ENCODE measurements at places on chromosomes 13 and 19. TPM values are rescaled to one million over a fixed set of nuclear protein-coding genes. Genes with fewer than 3 reads are reported as not detected.

GRCh38 chr19:1852581-1853128 is 4.4 kb upstream of the REXO1 start:
- no peak for DNase-seq

GRCh38 chr13:102302534-102302933 is 99.3 kb downstream of the FGF14 start:
- no peak for DNase-seq

PCSK4 gene
- 5.4 TPM for total RNA-seq

DNA sequence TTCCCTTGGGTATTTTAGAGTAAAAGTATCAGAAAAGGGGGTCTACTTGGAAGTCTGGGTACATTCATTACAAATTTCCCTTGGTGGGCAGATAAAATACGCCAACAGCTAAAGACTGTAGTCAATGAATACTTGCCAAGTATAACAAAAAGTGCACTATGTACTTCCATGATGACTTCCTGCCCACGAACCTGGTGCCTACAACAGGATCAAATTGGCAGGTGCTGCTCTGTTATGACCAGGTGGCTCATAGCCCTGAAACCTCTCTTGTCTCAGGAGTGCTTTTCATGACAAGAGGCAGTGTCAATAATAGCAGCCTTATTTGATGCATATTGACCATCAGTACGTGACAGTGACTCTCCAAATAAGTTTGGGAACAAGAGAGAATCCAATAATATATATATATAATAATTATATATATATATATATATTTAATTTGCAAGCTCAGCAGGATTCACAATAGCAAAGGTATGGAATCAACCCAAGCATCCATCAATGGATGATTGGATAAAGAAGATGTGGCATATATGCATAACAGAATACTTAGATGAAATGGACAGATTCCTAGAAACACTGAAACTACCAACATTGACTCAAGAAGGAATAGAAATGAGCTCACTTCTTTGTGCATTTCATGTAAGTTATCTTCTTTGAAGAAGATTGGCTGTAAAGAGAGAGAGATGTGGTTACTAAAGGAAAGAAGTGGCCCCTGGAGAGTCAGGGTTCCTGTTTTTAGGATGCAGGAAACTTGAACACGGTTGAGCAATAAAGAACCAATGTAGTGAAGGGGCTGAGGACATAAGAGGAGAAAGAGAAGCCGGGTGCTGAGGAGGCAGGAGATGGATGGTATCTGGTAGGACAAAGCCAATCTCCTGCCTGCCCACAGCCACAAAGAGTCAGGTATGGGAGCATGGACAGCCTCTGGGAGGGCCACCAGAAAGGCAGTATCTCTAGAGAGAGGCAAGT is 52.0 kb upstream of the GTF2F2 start:
- DNase-seq: no peak

GRCh38 chr19:19403373-19403901 is 2.0 kb upstream of the GATAD2A start:
- DNase-seq: peak; percentile 81

GRCh38 chr13:72126424-72126823 is 259.4 kb upstream of the DACH1 start:
- no peak for DNase-seq

GRCh38 chr19:45363861-45364459 is 6.4 kb downstream of the ERCC2 start:
- DNase-seq: no peak

TGFB1 gene
- 18.3 TPM for total RNA-seq

FFAR2 gene
- not detected for total RNA-seq

- no peak for DNase-seq
Measured at GRCh38 chr13:103557878-103558277, 491.7 kb upstream of the SLC10A2 start.

APOC4 gene
- not detected for total RNA-seq

POU2F2 gene
- 0.05 TPM for total RNA-seq

DNA sequence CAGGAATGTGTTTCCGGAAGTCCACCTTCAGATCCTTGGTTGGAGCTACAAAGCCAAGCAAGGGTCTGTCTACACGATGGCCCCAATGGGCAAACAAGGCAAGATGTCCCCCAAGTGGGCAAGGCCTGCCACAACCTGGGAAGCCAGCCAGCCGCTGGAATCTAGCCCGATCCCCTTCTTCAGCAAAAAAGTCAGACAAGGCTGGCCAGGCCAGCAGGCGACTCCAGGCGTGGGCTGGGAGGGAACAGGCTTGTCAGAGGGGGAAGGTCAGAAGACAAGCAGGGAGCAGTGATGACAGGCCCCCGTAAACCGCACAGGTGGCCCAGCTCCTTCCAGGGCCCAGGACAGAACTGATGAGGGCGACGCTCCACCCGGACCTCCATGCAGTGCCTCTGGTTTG is 69.7 kb upstream of the WASF3 start:
- no peak for DNase-seq

DNA sequence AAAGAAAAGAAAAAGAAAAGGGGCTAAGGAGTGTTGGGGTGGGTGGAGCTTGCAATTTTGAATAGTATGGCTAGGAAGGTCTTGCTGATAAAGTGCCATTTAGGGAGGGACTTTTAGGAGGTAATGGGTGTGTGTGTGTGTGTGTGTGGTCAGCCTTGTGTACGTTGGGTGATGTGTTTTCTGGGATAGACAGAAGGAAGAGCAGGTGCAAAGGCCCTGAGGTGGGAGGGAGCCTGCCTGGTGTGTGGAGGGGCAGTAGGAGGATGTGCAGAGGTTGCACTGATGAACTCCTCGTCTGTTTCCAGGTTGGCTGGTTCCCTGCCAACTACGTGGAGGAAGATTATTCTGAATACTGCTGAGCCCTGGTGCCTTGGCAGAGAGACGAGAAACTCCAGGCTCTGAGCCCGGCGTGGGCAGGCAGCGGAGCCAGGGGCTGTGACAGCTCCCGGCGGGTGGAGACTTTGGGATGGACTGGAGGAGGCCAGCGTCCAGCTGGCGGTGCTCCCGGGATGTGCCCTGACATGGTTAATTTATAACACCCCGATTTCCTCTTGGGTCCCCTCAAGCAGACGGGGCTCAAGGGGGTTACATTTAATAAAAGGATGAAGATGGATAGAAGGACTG is 30.5 kb upstream of the ADGRE1 start:
- DNase-seq: no peak

DNA sequence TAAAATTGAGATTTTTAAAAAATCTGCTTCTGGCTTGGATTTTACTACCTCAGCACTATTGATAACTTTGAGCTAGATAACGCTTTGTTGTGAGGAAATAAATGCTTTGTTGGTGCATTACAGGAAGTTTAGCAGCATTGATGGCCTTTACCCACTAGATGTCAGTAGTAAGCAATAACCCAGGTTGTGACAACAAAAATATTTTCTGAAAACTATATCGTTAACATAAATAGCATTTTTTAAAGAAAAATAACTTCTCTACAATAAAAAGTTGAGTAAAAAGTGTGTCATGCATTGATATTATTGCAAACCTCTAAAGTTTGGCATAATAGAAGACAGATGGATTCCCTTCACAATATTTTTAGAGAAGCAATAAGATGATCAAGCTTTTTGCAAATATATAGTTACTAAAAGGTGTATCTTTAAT is 1246.5 kb downstream of the UQCRFS1 start:
- DNase-seq: peak; percentile 13

DNA sequence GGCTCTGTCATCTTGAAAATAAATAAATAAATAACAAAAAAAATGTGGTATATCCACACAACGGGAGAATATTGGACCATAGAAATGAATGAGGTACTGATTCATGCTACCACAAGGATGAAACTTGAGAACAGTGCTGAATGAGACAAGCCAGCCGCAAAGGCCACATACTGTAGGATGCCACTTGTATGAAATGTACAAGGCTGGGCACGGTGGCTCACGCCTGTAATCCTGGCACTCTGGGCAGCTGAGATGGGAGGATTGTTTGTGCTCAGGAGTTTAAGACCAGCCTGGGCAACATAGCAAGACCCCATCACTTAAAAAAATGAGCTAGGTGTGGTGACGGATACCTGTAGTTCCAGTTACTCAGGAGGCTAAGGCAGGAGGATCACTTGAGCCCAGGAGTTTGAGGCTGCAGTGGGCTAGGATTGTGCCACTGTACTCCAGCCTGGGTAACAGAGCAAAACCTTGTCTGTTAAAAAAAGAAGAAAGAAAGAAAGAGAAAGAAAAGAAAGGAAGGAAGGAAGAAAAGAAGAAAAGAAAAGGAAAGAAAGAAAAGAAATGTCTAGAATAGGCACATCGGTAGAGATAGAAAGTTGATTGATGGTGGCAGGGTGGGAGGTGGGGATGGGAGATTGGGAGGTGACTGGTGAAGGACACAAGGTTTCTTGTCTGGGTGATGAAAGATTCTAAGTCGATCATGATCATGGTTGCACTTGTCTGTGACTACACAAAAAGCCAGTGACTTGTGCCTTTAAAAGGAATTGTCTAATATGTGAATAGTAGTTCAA is 20.3 kb downstream of the HPN start:
- no peak for DNase-seq

- no peak for DNase-seq
Measured at GRCh38 chr19:15550929-15551292, 42.6 kb downstream of the CYP4F22 start.

ZNF616 gene
- total RNA-seq: 17.5 TPM

DNA sequence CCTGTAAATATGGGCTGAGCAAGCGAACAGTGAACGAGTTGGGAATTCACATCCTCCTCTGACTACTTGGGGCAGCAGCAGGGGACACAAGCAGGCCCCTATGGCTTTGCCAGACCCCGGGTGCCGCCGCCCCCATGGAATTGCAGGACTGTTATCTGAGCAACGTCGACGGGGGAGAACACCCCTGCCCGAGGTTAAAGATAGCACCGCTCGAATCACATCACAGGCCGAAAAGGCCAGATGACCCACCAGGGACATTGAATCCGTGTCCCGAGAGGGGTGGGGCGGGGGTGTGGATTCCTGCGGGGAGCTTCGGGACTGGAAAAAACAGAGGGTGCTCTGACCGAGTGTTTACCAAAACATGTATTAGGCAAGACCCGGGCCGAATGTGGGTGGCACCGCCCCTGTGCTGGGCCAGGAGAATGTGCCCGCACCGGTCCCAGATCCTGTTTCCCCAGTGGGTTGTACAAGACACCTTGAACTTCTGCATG is 9.1 kb downstream of the FEM1A start:
- DNase-seq: no peak

DNA sequence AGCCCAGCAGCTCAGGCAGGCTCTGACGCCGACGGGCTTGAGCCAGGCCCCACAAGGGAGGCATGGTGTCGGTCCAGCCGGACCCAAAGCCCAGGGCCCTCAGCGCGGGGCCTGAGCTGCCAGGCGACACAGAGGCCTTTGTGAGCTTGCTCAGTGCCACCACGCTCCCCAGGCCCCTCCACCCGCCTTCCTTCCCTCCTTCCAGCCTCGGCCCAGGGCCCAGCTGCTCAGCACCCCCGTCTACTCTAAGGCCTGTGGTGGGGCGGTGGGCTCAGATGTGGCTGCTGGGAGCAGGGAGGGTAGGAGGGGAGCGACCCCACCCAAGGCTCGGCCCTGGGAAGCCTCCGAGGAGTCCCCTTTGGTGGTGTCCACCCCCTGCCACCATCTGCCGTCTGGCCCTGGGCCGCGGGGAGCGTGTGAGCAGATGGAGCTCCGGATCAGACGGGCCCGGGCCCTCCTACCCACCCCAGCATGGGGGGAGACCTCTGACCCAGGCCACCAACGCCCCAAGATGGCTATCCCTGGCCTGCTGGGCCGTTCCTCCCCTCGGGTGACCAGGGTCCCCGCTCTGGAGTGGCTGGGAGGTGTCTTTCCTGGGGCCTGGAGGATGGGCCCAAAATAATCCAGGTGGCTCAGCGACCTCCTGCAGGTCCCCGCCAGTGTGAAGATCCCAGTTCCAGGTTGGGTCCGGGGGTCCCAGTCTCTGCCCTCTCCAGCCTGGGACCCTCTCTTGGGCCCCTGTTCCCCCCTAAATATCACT is 7.8 kb downstream of the ZBTB7A start:
- no peak for DNase-seq

GRCh38 chr13:40922437-40923040 is 96.6 kb downstream of the ELF1 start:
- DNase-seq: no peak

DNA sequence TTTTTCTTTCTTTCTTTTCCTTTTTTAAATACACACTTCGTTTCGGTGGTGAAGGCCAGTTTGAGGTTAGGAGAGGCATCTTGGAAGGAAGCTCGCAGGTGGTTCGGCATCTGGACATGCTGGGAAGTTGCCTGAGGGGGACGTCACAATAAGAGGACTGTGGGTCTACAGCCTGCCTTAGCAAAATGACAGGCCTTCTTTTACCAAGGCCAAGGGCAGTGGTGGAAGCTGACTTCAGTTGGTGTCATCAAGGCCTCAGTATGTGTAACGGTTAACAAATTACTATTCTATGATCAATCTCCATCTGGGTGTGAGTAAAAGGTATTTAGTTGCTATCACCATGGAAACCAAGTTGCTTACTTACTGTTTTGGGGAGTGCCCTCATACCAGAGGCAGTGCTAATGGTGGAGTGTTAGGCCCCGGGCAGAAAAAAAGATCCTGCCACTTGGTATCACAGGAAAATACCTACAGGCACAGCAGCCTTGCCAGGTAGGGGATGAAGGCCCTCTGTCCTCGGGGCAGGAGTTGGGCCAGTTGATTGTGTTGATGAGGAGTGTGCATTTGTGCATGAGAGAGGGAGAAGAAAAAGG is 10.3 kb downstream of the ACTN4 start:
- peak; percentile 83 for DNase-seq

Data from A172 (cell line).